ENCODE measurements at places on chromosomes 13 and 19.

- no peak for DNase-seq
Observed at GRCh38 chr13:111383591-111384440, 63.4 kb downstream of the TEX29 start.

- DNase-seq = no peak
Observed at GRCh38 chr13:44352202-44352601, 21.4 kb upstream of the SERP2 start.

DNA sequence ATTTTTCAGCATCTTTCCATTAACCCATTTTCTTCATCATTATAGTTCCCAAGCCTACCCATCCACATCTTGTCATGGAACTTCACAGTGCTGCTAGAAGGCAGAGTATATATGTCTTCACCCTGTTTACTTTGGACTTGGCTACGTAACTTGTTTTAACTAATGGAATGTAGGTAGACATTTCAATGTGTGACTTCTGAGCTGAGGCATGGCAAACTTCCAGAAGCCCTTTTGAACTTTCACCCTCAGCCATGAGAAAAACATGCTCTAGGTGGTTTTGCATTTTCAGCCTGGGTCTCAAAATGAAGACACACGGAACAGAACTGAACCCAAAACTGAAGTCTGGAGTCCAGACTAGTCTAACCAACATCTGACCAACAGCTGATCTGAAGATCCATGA is 3.2 kb downstream of the TEX30 start:
- no peak for DNase-seq

GRCh38 chr13:35160896-35161295 is 218.8 kb downstream of the NBEA start:
- DNase-seq = no peak

GRCh38 chr13:113483504-113484293 is 6.8 kb downstream of the DCUN1D2 start:
- DNase-seq = no peak

DNA sequence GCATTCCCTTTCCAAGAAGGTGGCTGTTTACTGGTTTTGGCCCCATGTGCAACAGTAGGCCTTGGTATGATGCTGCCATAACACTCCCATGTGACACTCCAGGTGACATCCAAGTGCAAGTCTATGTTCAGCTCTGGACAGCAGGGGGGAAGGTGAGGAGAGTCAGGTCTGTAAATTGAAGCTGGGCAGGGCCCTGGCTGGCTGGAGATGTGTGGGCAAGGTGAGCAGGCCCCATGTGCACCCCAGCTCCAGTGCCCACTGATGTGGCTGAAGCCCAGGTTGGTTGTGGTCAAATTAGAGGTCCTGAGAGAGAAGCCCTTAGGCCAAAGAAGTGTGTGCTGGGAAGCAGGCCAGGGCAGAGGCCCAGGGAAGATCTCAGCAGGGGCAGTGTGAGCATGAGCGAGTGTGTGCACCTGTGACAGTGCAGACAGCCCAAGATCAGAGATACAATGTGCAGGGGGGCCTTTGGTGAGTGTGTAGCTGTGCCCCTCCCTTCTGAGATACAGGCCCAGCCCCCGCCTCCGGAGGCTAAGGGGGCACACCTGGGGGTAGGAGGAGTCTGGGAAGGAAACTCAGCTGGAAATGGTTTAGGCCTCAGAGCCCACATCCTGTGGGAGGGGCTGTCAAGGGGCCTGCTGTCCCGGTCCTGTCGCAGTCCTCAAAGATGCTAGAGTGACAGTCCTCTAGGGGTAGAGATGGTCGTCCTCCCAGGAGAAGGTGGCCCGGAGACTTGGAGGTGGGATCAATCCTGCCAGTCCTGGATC is 18.6 kb downstream of the DEDD2 start:
- no peak for DNase-seq

GRCh38 chr13:46332772-46333171 is 54.3 kb downstream of the RUBCNL start:
- no peak for DNase-seq

DNA sequence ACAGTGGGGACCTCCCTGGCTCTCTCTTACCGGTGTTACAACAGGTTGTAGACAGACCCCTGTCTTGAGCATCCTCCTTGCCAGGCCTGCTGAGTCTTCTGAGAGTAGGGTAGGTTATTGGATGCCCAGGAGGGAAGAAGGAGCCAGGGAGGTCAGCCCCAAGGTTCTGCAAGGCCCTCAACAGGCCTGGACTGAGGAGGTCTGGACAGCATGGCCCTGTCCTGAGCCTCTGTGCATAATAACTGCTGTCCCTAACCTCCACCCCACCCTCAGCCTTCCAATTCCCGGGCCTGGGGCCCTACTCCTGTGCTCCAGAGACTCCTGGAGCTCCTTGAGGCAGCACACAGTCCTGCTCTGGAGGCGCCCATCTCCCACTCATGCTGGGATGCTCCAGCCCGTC is 336 bp downstream of the CD22 start:
- DNase-seq = no peak

GRCh38 chr19:49615861-49616260 is 24.1 kb downstream of the RRAS start:
- DNase-seq = no peak

DNA sequence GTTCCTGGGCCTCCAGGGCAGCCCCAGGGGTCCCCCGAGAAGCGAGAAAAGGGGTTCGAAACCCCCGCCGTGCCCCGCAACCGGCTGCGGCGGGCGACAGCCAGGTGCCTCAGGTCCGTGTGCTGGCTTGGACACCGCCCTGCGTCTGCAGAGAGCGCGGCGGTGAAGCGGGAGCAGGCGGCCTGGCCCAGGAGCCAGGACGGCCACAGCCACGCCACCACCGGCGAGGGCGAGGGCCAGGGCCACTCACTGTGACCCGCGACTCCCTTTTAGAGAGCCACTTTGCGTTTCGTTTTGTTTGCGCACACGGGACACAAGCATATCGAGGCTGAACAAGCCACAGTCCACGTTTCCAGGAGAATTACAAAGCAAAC is 110.4 kb downstream of the CRYL1 start:
- DNase-seq = no peak

- DNase-seq = no peak
Observed at GRCh38 chr13:34654203-34654602, 287.9 kb upstream of the NBEA start.

DNA sequence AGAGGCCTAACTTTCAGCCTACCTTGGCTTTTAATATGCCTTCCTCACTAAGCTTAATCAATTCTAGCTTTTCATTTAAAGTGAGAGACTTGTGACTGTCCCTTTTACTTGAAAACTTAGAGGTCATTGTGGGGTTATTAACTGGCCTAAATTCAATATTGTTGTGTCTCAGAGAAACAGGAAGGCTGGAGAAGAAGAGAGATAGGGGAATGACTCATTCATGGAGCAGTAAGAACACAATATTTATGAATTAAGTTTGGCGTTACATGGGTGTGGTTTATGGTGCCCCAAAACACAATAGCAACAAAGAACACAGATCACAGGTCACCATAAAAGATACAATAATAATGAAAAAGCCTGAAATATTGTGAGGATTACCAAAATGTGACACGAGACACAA is 612.1 kb downstream of the TBC1D4 start:
- DNase-seq = no peak

DNA sequence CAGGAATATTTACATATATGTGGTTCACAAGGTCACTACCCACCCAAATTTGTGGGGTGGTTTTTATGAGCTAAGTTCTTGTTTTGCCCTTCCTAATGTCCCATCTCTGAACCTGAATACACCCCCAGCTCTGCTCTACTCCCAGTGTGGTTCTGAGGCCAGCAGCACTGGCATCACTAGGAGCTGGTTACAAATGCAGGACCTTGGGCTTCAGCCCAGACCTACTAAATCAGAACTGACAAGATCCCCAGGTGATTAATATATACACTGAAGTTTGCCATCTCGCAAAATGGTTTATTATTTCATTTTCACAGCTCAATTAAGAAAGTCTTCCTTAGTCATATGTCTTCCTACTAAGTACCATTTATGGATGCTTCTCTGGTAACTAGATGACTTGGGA is 67.9 kb downstream of the FOXO1 start:
- DNase-seq = no peak

GRCh38 chr13:19597523-19597922 is 35.9 kb upstream of the MPHOSPH8 start:
- no peak for DNase-seq

DNA sequence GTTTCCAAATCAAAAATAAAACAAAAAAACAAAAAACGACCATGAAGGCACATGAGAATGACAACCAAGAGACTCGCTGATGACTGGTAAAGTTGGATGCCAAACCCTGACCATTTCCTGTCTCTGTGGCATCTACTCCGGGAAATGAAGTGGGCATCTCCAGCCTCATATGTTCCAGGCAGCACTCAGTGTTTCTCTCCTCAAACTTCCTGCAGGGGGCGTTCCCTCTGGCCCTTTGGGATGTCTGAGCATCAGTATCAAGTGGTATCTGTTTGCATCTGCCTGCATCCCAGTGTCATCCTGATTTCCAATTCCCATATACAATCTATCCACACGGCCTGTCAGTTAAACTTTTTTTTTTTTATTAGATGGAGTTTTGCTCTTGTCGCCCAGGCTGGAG is 9.8 kb upstream of the SIGLEC12 start:
- no peak for DNase-seq

GRCh38 chr13:42215578-42216421 is 56.2 kb upstream of the AKAP11 start:
- DNase-seq = no peak

DNA sequence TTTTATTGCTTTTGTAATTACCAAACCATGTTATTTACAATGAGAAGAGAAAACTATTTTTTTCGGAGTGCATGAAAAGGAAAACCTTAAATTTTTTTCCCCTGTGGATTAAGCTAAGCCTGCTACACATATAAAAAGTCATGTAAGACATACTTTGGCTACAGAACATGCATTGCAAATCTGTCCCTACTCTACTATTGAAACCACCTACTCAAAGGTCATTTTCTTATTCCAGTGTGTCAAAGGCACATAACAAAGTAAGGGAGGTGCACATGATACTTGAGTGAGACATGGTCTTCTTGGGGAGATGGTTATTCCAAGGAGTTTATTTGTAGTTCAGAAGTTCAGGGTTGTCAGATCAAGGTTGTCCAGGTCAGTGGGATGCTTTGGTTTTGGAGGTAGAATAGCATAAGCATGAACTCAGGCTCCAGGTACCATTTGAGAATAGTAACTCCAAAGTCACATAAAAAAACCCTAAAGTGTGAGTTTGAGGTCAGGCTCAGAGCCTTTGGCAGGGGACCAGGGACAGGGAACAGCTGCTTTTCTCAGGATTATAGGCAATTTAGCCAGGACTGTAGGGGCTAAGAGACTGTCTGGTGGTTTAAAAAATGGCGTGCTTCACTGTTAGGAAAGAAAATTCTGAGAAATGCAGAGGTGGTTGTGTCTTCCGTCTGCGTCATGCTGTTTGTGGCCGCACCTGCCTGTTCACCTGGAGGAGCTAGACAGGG is 15.4 kb downstream of the FARP1 start:
- DNase-seq = no peak

DNA sequence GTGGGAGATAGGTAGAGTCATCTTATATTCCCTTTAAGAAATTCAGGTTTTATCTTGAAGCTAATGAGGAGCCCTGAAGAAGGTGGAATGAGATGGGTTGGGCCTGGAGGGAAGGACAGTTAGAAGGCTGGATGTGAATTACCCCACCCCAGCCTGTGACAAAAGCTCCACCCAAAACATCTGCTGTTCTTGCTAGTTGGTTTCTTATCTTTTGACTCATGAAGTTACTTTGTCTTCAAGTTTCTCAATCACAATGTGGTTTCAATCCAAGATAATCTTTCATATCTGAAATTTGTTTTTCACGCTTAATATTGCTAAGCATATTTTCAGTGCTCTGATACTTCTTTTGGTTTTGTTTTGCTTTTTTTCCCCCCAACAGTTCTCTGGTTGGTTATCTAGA is 38.3 kb upstream of the HMGB1 start:
- DNase-seq = no peak

- DNase-seq = no peak
Observed at GRCh38 chr13:32883474-32883873, 132.7 kb upstream of the KL start.

- DNase-seq = peak; percentile 22
Observed at GRCh38 chr13:33110713-33111413, 94.6 kb downstream of the KL start.

DNA sequence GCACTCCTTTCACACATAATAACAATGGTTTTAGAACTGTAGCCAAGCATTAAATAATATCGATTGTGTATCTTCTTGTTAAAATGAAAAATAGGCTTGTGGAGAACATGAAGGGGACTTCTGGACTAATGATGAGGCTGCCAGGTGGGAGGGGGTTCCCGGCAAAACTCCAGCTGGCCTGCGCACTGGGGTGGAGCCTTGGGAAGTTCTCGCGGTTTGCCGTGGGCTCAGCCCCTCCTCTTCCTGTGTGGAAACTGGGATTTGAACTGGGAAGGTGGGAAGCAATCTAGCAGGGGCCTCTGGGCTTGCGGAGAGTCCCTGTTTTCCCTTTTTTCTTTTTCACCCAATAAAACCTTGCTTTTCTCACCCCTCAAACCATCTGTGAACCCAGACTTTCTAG is 113.7 kb upstream of the SLITRK1 start:
- DNase-seq = no peak

DNA sequence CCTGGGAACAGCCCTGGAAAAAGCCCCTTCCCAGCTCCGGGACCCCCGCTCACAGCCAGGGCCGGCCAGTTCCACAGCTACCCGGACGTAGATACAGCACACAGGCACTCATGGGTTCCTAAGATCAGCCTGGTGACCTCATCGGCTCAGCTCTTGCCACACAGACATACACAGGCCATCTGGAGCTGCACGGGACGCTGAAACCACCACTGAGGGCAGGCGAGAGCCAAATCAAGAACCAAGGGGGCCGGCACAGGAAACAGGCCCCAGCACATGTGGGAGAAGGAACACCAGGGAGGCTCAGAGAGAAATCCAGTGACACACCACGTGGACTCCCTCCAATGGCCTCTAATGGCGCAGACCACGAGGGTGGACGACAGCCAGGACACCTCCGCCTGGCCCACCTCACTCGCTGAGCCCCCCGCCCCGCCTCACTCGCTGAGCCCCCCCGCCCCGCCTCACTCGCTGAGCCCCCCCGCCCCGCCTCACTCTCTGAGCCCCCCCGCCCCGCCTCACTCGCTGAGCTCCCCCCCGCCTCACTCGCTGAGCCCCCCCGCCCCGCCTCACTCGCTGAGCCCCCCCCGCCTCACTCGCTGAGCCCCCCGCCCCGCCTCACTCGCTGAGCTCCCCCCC is 69.7 kb upstream of the C13orf46 start:
- DNase-seq = no peak

DNA sequence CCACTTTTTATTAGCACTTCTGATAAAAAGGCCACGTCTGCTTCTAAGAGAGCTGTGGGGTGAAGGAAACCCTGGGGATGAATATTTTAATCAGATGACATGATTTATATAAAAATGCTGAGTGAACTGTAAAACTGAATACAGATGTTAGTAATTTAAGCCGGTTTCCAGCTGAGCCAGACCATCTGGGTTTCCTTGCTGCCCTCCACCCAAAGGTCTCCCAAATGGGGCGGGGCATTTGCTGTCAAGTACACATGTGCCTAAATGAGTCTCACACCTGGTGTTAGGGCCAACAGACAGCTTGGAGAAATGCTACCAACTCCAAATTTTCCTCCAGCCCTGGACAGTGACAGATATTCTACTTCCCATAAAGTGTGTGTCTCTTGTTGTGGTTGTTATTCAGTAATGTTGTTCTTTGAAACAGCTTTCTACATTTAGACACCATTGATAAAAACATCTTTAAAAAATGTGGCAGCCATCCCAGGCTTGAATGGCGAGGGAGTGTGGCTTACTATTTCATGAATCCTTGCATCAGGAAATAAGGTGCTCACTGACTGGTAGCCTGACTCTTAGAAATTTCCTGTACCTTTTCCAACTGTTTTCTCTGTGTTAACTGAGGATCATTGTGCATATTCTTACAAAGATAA is 350.4 kb downstream of the MTUS2 start:
- no peak for DNase-seq

All from GM18507 (cell line).